ENCODE measurements at places on chromosomes 16 and 17. TPM values are rescaled to one million over a fixed set of nuclear protein-coding genes. Genes with fewer than 3 reads are reported as not detected.

Gene ACAP1
- total RNA-seq: 0.74 TPM

Gene QRICH2
- 0.65 TPM for total RNA-seq

Gene DNAH17
- total RNA-seq: 1.3 TPM

Gene CUEDC1
- total RNA-seq: 47.6 TPM

Gene EIF3CL
- total RNA-seq: 64.2 TPM

Gene PRR11
- total RNA-seq: 40.1 TPM

Gene MT1B
- total RNA-seq: not detected

Gene GNAO1
- 0.51 TPM for total RNA-seq

Gene PRPSAP2
- 45.2 TPM for total RNA-seq

Gene DPEP3
- total RNA-seq: not detected
